ENCODE measurements at places on chromosomes 5 and 9.

DNA sequence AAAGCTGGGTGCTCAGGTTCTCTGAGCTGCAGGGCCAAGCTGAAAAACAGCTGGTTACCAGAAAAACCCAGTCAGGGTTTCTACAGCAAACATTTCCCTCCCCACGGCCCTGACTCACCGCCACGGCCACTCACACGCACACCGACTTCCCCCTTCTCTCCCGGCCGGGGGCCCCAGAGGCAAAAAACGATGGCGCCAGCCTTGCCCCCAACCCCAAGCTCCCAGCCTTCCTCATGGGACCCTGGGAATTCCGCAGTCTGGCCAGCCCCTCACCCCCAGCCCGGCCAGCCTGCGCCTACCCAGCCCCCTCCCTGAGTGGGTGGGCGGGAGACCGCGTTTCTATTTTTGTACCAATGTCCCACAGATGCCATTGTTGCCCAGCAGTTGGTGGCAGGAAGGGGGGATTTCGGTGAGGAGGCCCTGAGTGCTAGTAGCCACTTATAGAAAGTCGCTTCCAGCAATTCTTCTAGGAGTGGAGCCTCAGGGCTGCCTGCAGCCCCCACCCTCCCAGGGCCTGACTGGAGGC is 18.4 kb downstream of the ENG start:
- peak; percentile 74 for DNase-seq

- DNase-seq: no peak
Observed at GRCh38 chr9:117103438-117104110, 311.3 kb downstream of the ASTN2 start.

GRCh38 chr9:31321686-31322085 is 1062.8 kb upstream of the ACO1 start:
- no peak for DNase-seq

DNA sequence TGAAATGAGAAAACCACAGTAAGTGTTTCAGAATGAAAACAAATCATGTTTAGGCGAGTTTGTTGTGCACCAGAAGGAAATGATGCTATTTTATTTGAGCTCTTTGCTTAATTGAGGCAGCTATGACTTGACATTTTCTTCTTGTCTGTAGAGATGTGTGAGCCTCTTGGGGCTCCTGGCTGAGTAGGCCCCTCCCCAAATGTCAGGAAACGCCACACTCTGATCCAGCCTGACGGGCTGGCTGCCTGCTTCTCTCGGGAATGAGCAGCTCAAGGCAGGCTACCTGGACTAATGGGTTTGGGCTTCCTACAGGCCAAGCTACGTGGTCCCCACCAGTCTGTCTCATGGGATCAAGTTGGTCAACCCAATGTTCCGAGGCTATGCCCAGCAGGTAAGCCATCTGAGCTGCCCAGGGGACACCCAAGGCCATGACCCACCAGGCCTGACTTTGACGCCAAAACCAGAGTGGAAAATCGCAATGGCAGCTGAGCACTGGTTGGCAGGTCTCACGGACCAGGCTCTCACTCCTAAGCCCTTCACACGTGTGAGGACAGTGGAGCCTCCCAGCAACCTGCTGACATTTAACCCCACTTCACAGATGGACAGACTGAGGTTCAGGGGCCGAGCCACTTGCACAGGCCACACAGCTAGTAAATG is 29.9 kb downstream of the USP20 start:
- no peak for DNase-seq

GRCh38 chr9:126986506-126986951 is 71.9 kb downstream of the RALGPS1 start:
- no peak for DNase-seq

DNA sequence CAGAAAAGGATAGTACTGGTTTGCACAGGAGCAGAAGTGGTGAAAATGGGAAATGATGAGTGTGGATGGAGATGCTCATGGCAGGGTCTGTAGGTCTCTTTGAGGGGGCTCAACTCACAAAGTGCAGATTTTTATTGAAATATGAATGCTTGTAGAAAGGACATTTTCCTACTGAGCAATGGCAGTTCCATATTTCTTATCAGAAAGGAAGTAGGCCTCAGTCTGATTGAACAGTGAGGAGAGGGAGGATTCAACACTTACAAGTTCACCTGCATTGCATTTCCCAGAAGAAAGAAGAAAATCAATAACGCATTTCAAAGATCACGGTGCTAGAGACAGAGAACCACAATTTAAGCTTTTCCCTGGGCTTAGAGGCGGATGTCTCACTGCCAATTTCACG is 49.2 kb downstream of the ANXA2R start:
- DNase-seq: no peak

DNA sequence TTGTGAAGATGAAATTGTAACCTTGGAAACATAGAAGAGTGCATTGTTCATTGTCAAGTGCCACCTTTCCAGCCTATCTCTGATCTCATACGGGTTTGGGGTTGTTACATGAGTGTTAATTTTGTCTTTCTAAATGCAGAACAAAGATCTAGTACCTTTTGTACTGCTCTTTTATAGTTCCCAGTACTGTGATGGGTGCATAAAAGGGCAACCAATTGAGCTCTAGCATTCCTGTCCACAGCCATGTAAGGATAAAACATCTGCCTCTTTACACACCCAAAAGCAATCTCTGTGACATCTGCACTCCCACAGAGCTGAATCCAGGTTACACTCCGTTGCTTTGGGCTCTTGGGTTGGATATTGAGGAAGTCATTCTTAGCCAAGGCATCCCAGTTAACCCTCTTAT is 255.2 kb downstream of the SGCD start:
- no peak for DNase-seq

DNA sequence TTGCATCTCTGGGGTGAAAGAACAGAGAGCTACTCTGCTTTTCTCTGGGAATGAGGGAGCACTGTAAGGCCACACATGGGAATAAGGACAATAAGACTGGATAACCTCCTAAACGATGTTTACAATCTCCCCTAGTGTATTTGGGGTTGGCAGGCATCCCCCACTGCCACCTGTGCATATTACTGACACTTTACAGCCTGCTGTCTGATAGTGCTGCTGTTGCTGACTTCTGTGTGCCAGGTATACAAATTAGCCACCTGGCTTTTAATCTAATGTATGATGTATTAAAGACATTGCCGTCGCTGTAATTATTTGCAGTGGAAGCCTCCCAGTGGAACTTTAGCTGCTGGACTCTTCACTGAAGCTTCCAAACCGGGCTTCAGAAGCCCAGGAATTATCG is 4.4 kb upstream of the SHISAL2B start:
- no peak for DNase-seq

DNA sequence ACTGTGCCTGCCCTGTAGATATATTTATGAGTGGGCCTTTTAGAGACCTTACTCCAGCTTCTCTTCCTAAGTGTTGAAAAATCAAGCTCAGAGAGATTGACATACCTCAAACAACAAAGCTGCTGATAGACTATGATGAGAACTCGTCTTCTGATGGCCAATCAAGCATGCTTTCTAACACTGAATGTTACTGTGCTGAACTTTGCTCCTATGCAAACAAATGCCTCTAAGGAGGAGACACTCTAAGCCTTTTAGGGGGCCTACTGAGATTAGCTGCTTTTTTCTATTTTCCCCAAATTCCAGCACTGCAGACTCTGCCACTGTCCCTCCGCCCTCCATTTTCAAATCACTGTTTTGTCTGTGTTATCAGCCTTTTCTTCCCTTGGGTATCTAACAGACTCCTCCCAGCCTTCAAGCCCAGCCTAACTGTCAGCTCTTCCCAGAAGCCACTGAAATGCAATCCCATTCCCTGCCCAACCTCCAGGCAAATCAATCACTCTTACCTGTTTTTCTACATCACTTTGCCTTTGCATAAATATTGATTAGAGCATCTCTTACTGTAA is 39.5 kb downstream of the TXNDC8 start:
- no peak for DNase-seq
